Stimulated activated naive B cell treated with anti-CD40 and anti-IgM and Interleukin-4, amounts not matched to agents 10 μg/mL and 1 μg/mL and 100 μg/mL, for 72 hours (primary cell): ENCODE measurements at places on chromosomes 7 and 10.

GRCh38 chr10:100516847-100517246 lies 2.8 kb downstream of the SEC31B start:
- no peak for DNase-seq

GRCh38 chr7:43582503-43583423 lies at the start of gene STK17A:
TSS of gene STK17A (plus strand) at chr7:43583108. CDS start at chr7:43583244, 136 bp downstream.
- DNase-seq: peak; percentile 95

DNA sequence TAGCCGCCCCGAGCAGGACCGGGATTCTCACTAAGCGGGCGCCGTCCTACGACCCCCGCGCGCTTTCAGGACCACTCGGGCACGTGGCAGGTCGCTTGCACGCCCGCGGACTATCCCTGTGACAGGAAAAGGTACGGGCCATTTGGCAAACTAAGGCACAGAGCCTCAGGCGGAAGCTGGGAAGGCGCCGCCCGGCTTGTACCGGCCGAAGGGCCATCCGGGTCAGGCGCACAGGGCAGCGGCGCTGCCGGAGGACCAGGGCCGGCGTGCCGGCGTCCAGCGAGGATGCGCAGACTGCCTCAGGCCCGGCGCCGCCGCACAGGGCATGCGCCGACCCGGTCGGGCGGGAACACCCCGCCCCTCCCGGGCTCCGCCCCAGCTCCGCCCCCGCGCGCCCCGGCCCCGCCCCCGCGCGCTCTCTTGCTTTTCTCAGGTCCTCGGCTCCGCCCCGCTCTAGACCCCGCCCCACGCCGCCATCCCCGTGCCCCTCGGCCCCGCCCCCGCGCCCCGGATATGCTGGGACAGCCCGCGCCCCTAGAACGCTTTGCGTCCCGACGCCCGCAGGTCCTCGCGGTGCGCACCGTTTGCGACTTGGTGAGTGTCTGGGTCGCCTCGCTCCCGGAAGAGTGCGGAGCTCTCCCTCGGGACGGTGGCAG lies at the start of gene MGMT:
MGMT (plus strand) TSS at position 539 of the 656 bp plus-strand sequence.
- DNase-seq: peak; percentile 91

- DNase-seq: peak; percentile 31
Observed at GRCh38 chr7:8295638-8296361, 33.8 kb upstream of the ICA1 start.

- no peak for DNase-seq
Observed at GRCh38 chr10:108436096-108436495, 1271.6 kb upstream of the SORCS1 start.

GRCh38 chr7:101688183-101688831 lies 59.2 kb upstream of the MYL10 start:
- peak; percentile 67 for DNase-seq

GRCh38 chr10:12022580-12023257 lies 19.9 kb downstream of the UPF2 start:
- DNase-seq: no peak

DNA sequence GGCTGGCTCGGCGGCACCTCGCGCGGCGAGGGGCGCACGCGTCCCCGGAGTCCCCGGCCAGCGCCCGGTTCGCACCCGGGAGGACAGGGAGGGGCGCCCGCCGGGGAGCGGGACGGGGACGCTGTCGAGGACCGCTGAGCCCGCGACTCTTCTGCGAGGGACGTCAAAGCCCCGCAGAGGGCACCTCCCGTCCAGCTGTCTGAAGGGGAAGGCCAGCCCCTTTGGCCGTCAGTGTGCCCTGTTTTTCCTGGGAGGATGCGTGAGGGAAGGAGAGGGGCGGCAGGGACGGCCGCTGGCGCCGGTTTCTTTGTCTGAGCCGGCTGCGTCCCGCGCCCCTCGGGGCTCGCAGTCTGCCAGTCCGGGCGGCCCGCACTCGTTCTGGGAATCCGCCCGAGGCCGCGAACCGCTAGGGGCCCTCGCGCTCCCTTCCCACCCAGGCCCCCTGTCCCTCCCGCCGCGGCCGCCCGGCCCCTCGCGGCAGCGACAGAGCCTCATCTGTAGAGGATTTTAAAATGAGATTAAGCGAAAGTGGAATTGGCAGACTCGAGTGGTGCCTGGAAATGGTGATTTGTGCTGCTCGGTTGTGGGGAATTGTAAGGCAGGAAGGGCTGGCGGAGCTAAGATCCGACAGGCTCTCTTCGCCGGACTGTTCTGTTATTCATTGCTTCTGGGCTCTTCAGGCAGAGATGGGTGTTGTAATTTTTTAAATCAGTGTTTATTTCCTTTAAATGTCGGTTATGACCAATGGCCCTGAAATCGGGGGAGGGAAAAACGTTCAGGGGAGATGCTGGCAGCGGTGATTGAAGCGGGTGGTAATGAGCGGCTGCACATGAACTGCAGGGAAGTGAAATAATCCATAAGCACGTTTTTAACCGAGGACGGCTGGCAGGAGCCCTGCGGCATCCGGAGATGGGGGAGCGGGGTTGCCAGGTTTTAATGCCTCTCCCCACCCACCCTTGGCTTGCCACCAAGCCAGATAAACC lies 618 bp upstream of the RELN start:
- DNase-seq: no peak

DNA sequence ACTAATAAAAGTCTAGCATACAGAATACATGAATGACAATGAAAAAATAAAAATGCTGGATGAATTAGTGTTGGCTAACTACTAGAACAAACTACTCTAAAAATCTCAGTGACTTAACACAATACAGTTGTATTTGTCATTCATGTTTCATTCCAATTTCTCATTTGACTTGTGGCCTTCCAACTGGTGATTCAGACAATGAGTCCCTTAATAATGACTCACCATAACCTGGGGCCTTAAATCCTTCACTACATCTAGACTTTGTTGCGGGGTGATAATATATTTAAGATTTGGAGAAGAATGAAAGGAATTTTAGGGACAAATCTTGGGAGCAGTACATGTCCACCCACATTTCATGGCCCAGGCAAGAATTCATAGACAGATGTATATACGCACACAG lies 90.5 kb upstream of the POM121L12 start:
- no peak for DNase-seq

- no peak for DNase-seq
Observed at GRCh38 chr10:113026679-113027078, 76.6 kb downstream of the TCF7L2 start.

DNA sequence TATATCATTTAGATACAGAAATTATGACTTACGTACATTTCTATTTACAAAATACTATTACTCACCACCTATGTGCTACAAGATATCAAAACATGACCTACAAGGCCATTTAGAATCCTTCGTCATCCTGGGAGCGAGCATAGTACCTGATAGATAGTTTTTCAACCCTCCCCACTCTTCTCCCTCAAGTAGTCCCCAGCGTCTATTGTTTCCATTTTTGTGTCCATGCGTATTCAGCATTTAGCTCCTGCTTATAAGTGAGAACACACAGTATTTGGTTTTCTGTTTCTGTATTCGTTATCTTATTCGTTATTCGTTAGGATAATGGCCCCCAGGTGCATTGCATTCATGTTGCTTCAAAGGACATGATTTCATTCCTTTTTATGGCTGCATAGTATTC lies 28.1 kb downstream of the PNLIPRP2 start:
- no peak for DNase-seq

DNA sequence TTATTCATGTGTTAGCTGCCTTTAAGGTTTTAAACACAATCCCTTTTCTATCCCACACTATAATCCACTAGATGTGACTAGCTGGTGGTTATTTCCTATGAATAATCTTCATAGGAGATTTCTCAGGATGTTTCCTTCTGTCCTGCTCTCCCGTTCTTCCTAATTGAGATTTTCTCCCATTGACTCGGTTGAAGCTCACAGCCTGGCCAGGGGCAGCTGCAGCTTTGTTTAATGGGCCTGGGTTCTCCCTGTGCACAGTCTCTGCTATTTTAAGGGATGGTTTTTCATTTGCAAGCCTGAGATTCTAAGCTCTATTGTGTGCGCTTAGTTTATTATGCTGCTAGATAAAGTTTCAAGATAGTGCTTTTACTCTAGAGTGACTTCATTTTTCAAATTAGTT lies 283.4 kb upstream of the AOAH start:
- no peak for DNase-seq
